ENCODE measurements at places on chromosomes 3 and 15.

- no peak for DNase-seq
These were observed 159.9 kb downstream of the MAGI1 start for GRCh38 chr3:65878831-65879230.

GRCh38 chr3:31448035-31448881, 84.5 kb upstream of the STT3B start:
- no peak for DNase-seq

- no peak for DNase-seq
These were observed 15.7 kb downstream of the CIDEC start for GRCh38 chr3:9864200-9864927.

GRCh38 chr3:195557322-195557721, 14.2 kb upstream of the PPP1R2 start:
- no peak for DNase-seq

GRCh38 chr3:172522871-172523818, at the start of gene TNFSF10:
TNFSF10 (minus strand) TSS chr3:172523430; CDS start chr3:172523384, 46 bp downstream.
- DNase-seq: peak; percentile 60

GRCh38 chr3:108546247-108546646, 35.9 kb upstream of the MYH15 start:
- no peak for DNase-seq

DNA sequence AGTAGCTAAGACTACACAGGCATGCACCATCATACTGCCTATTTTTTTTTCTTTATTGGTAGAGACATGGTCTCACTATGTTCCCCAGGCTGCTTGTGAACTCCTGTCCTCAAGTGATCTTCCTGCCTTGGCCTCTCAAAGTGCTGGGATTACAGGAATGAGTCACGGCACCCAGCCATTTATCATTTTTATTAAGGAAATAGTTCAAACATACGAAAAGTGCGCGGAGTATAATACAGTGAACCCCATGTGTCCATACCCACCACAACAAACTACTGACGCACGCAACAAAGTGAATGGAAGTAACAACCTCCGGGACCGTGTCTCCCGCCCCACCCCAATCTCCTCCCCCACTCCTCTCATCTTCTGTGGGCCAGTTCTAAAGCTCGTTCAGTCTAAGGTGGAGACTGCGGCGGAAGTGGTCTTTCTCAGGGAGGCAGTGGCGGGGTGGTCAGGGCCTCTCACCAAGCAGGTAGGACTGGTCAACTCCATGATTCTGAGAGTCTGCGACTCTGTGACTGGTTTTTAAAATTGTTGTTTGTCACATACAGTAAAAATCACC, 42.1 kb downstream of the DNAJB8 start:
- peak; percentile 56 for DNase-seq

GRCh38 chr3:175269394-175269793, 410.3 kb downstream of the NAALADL2 start:
- DNase-seq: no peak

DNA sequence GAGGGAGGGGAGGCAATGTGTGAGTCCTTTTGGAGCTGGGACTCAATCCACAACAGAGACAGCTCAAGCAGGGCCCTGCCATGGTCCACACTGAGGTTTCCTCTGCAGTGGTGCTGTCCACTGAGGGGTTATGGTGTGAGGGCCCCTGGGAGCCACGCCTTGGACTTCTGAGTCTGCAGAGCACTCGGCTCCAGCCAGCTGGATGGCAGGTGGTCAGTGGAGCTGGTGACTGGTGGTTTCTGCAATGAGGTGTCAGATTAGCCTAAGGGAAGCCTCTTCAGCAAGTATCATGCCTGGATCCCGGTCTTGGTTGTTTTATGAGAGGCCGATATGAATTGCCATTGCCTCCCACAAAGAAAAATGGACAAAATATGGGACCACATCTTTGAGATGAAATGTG, 21.7 kb downstream of the LSM3 start:
- no peak for DNase-seq
